ENCODE measurements at places on chromosomes 12 and 14. TPM values are rescaled to one million over a fixed set of nuclear protein-coding genes. Genes with fewer than 3 reads are reported as not detected.
A peak's percentile ranks its signal among the peaks of the same experiment; 100 is the strongest.

Gene BDKRB1
- 0.20 TPM for total RNA-seq

Gene KRT1
- not detected for total RNA-seq

Gene PLEKHD1
- total RNA-seq: not detected

Gene FZD10
- not detected for total RNA-seq

Gene HEATR5A
- 18.7 TPM for total RNA-seq

Gene SLC39A5
- 0.27 TPM for total RNA-seq

Gene RNASE9
- total RNA-seq: not detected

Gene STAC3
- 3.5 TPM for total RNA-seq

Gene PAX9
- 3.4 TPM for total RNA-seq

GRCh38 chr12:104631867-104632266 lies 175.1 kb downstream of the CHST11 start:
- DNase-seq: no peak
- H3K4me3 ChIP-seq: no peak overlapping the region
- no peak overlapping the region for H3K27ac ChIP-seq
- no peaks in the 10 kb centered on the region for H3K27me3 ChIP-seq

GRCh38 chr12:122753319-122753650 lies 661 bp downstream of the DENR start:
- no peak for DNase-seq
- peak overlapping the region; percentile 77 for H3K4me3 ChIP-seq
- H3K27me3 ChIP-seq: no peaks in the 10 kb centered on the region
- H3K4me1 ChIP-seq: peaks cover 31% of the 10 kb centered on the region
- peak overlapping the region; percentile 87 for H3K27ac ChIP-seq
- peaks cover 46% of the 10 kb centered on the region for H3K36me3 ChIP-seq

DNA sequence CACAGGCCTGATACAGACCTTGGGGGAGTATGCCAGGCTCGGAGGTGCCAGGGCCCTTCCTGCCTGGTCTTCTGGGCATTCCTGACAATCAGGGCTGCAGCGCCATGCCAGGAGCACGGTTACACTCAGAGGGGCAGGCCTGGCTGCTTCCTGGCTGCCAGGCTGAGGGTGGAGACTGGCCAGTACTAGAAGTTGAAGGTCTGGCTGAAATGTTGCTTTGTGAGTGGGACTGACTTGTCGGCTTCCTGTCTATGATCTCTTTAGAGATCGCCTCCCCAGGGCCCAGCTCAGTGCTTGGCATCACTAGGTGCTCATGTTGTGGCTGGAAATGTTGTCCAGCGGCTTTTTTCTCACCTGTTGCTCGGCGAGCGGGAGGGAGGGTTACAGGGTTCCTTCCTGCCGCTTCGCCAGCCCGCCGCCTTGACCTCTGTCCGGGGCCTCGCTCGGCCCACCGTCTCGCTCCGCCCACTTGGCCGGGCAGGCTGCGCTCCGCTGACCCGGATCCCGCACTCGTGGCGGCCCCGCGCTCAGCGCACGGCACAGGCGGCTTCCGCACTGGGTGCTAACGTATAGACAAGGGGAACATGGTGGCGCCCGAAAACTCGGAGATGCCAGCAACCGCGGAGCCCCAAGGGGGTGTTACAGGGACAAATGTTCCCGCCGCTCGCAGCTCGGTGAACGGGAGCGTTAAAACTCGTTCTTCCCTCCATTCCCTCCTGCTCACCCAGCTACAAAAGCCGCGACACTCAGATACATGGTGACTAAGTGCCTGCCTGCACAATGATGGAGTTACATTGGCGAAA lies 32.6 kb downstream of the PAPLN start:
- H3K4me3 ChIP-seq: no peak overlapping the region
- peaks cover 10% of the 10 kb centered on the region for H3K36me3 ChIP-seq
- no peaks in the 10 kb centered on the region for H3K4me1 ChIP-seq
- H3K27ac ChIP-seq: no peak overlapping the region
- DNase-seq: no peak

DNA sequence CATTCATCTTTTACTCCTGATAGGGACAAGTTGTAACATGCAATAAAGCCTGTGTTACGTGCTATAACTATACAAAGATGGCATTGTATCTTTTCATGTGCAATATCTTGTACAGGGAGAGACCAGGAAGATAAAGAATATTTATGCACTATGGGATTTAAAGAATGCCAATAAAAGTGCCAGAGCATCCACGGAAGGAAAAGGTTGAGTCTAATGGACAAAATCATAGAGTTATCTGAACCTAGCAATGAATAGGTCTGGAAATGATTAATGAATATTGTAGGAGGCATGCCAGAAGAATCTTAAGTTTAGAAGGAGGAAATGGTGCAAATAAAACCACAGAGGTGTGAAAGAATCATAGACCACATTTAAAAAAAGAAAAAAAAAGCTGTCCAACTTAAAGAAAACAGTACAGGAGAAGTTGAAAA lies 263.9 kb downstream of the KCNC2 start:
- H3K4me1 ChIP-seq: no peaks in the 10 kb centered on the region
- DNase-seq: no peak
- no peaks in the 10 kb centered on the region for H3K27me3 ChIP-seq
- no peak overlapping the region for H3K4me3 ChIP-seq

GRCh38 chr12:108955225-108955835 lies 65.5 kb downstream of the SVOP start:
- H3K4me1 ChIP-seq: no peaks in the 10 kb centered on the region
- H3K27me3 ChIP-seq: peaks cover 45% of the 10 kb centered on the region
- no peak overlapping the region for H3K27ac ChIP-seq
- H3K36me3 ChIP-seq: no peaks in the 10 kb centered on the region
- H3K4me3 ChIP-seq: no peak overlapping the region
- DNase-seq: no peak

DNA sequence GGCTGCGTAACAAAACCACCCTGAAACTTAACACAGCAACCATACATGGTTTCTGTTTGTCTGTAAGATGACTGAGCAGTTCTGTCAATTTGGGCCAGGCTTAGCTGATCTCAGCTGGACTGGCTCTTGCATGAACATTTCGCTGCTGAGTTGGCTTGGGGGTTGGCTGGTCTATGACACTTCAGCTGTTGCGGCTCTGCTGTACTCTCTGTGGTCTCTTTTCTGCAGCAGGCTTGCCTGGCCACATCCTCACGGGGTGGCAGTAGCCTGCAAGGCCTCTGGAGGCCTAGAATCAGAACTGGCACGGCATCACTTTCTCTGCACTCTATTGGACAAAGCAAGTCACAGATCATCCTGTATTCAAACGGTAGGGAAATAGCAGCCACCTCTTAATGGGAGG lies 216.2 kb downstream of the BCL11B start:
- no peak overlapping the region for H3K27ac ChIP-seq
- H3K4me1 ChIP-seq: no peaks in the 10 kb centered on the region
- no peaks in the 10 kb centered on the region for H3K27me3 ChIP-seq
- no peak for DNase-seq
- no peak overlapping the region for H3K4me3 ChIP-seq

GRCh38 chr14:92650581-92651105 lies 97.8 kb downstream of the LGMN start:
- H3K27me3 ChIP-seq: no peaks in the 10 kb centered on the region
- no peaks in the 10 kb centered on the region for H3K36me3 ChIP-seq
- DNase-seq: no peak

GRCh38 chr12:71671816-71672215 lies 7.7 kb downstream of the THAP2 start:
- H3K4me3 ChIP-seq: no peak overlapping the region
- no peak for DNase-seq
- peak overlapping the region; percentile 65 for H3K27ac ChIP-seq
- no peaks in the 10 kb centered on the region for H3K27me3 ChIP-seq
- no peaks in the 10 kb centered on the region for H3K36me3 ChIP-seq
- no peaks in the 10 kb centered on the region for H3K4me1 ChIP-seq

DNA sequence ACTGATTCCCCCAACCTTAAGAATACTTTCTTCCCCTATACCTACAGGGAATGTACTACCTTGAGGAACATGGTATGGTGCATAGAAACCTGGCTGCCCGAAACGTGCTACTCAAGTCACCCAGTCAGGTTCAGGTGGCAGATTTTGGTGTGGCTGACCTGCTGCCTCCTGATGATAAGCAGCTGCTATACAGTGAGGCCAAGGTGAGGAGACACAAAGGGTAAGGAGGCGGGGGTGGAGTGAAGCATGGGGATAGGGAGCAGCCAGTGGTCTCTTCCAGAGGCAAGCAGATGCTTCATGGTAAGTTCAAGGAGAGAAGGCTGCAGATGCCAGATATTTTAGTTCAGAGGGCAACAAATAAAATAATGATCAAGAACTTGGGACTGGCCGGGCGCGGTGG lies 6.6 kb upstream of the PA2G4 start:
- DNase-seq: no peak
- no peak overlapping the region for H3K4me3 ChIP-seq

DNA sequence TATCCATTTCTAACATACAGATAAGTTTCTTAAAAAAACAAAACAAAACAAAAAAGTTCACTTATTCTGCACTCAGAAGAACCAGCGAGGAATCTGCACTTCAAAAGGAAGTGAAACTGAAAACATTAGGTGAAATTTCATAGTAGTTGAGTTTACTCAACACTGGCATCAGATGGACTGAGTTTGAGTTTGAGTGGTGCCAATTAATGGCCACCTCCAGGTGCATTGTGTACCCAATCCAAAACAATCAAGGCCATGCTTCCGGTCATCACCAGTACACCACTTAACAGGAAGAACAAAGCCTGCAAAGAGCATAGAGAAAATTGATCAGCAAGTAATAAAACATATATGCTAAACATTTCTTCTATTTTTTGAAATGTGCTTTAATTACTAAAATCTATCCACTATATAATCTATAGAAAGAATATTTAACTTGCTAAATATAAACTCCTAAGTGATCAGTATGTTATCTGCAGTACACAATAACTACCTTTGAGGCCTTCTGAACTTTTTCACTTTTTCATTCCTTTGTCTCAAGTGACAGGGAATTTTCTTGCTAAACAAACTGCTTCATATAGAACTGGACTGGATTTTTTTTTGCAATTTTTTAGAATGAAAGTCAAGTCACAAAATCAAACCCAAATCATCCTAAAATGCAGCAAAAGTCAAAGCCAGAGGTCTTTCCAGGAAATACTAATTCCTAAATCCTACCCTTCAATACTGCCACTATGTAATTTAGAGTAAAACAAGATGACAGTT lies 11.5 kb downstream of the SLC38A2 start:
- no peak for DNase-seq
- H3K27me3 ChIP-seq: no peaks in the 10 kb centered on the region
- no peak overlapping the region for H3K27ac ChIP-seq
- H3K36me3 ChIP-seq: peaks cover 75% of the 10 kb centered on the region

DNA sequence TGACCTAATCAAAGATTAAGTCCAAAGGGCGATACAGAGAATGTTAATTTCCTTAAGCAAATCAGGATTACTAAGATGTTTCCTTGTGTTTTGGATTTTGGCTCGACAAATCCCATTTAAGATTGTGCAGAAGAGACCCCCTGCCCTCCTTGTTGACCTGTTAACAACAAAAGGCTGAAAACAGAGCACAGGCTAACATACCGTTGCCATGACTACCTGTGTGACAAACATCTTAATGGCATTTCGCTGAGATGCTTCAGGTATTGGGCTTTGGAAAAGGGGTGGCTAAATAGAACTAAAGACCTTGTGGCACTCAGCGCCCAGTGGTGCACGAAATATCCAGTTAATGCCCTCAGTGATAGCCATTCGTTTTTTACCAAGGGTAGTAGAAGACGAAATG lies 1532.3 kb upstream of the TMEM132C start:
- no peaks in the 10 kb centered on the region for H3K36me3 ChIP-seq
- H3K27me3 ChIP-seq: no peaks in the 10 kb centered on the region
- H3K4me1 ChIP-seq: no peaks in the 10 kb centered on the region

DNA sequence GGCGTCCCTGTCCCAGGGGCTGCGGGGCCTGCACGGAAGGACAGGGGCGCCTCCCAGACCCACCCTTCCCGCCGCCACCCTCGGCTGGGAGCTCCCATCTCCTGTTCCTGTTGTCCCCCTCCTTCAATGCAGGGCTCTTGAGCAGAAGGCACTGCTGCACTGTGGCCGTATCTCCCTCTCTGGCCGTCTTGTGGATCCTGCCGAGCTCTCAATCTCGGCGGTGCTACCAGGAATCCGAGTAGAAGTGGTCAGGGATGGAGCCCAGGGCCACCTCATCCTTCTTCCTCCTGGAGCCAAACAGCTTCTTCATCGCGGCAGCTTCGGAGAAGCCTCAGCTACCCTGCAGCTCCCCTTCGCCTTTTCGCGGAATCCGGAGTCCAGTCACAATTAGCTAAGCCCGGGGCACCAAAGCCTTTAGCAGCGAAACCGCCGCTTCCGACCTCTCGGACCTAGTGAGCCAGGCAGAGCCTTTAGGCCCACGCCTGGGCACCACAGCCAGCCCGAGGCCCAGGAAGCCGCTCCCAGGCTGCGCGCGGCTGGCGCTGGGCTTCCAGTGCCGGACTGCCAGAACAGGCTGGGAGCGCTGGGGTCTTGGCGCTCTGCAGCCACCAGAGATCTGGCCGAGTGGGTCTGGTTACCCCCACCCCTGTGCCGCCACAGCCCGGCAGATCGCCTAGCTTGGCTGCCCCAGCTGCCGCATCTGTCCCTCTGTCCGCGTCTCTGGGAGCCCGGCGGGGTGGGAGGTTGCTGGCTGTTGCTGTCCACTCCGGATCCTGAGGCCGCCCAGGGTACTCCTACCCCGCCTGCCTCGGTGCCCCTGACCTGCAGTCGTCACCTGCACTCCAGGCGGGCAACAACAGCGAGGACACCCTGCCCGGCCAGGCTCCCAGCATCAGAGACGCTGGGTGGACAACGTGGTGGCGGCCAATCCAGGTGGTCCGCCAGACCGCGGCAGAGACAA lies 69.1 kb downstream of the ASCL4 start:
- DNase-seq: no peak
- H3K36me3 ChIP-seq: no peaks in the 10 kb centered on the region
- H3K4me3 ChIP-seq: no peak overlapping the region
- peaks cover 39% of the 10 kb centered on the region for H3K27me3 ChIP-seq

All from K562 (cell line).